Astrocyte (in vitro differentiated cells and primary cell): ENCODE measurements at places on chromosomes 1 and 21. TPM values are rescaled to one million over a fixed set of nuclear protein-coding genes. Genes with fewer than 3 reads are reported as not detected.

Gene TEX38
- not detected in 2 replicates for total RNA-seq

Gene VHLL
- 0.34 TPM in 1 of 2 replicates, not detected in the other for total RNA-seq

Gene FCRLA
- 0.38 and 0.45 TPM in 2 replicates for total RNA-seq

Gene SLC37A1
- 5.8 and 6.9 TPM in 2 replicates for total RNA-seq

Gene PSMG1
- 58.8 and 61.9 TPM in 2 replicates for total RNA-seq
